ENCODE measurements at places on chromosomes 13 and 19.

DNA sequence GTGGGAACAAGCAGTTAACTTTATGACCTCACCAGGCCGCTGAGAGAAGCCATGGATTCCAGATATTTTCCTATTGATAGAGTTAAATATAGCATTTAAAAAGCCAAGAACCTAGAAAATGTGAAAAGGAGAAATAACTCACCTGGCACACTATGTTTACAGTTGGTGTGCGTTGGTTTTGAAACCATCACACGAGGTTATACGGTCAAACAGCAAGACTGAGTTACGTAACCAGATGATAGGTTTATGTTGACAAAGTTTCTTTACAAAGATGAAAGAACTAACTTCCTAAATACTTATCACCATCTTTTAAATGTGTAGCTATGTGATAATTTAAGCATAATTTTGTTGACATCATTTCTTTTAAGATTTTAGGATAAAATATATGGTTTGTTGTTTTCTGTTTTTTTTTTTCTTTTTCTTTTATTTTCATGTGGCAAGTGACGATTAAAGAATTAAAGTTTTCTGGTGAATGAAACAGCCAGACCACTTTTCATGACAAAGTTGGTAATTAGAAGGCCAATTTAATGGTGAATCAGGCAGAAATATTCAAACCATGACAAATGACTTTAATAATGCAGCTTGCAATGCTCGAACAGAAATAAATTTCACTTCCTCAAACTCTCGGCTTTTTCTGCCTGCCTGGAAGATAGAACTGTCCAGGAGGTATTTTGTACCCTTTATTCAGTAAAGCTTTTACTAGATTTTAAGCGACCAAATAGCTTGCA is 339.1 kb upstream of the OBI1 start:
- no peak for DNase-seq

GRCh38 chr19:50315773-50316448 is 13.3 kb downstream of the KCNC3 start:
- DNase-seq = peak; percentile 58

DNA sequence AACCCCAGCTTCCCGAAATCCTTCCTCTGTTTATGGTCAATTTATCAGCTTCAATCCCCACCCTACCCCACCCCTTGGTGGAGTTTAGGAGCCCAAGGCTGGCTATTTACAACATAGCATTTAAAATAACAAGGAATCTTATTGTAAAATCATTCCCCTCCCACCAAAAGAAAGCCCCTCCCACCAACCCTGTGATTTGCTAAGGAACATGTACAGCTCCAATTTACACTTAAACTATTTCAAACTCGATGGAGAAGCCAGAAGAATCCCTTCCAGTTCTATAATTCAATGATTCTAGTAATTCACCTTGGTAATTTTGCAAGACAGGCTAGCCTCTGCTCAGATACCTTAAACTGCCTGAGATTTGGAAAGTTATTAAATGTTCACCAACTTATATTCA is 3.0 kb downstream of the LATS2 start:
- no peak for DNase-seq

- DNase-seq = no peak
These were observed 932 bp downstream of the SLC35E1 start for GRCh38 chr19:16571283-16571682.
